ENCODE measurements at places on chromosomes 1 and 21.

DNA sequence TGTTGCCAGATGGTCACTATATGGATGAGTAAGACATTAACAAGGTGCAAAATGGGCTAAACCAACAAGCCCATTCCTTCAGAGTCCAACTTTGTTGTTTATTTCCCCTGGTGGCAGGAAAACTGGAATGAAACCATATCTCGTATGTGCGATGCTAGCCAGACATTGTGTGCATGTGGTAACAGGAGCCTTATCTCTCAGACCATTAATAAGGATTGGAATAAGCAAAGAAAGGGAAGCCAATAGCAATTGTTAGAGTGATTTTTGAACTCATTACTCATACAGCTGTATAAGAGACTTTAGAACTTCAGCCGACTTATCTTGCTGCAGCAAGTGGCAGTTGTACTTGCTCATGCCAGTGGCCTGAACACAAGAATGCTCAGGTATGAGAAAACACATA, 30.0 kb upstream of the HMCN1 start:
- no peak for DNase-seq

DNA sequence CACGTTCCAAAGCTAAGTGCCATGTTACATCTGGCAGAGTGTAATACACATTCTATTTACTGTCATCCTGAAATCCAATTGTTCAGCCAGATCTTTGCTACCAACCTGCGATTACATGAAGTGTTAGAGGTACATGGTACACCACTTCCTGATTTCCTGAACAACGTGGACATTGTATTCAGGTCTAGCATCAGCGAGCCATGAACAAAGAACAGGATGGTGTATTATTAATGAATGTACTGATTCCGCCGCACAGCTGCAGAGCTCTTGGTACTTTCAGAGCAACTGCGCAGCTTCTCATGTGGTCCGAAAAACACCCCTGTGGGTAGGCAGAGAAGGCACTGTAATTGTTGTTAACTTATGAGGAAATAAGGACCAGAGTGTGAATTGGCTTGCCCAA, 511.4 kb downstream of the AJAP1 start:
- DNase-seq = no peak

- DNase-seq = no peak
Measured at GRCh38 chr1:156241926-156242325, at the start of gene BGLAP. Gene BGLAP, plus strand, starts transcription at chr1:156242184. Its CDS starts 48 bp downstream, at chr1:156242232.

DNA sequence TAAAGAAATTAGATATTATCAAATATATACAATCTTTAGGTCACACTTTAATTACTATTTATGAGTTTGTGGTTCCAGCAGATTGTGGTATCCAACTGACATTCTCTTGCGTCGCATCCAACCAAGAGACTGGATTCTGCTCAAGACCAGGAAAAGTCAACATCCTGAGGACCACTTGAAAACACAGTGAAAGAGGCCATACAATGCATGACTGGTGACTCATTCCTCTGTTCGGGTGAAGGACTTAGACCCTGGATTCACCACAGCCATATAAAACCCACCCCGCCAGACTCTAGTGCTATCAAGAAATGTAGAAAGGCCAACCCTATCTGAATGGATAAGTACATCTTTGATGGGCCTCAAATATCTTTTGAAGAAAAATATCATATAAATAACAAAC, 14.5 kb upstream of the CFHR4 start:
- DNase-seq = no peak

- DNase-seq = no peak
Measured at GRCh38 chr1:43719063-43719462, 11.7 kb downstream of the ST3GAL3 start.

DNA sequence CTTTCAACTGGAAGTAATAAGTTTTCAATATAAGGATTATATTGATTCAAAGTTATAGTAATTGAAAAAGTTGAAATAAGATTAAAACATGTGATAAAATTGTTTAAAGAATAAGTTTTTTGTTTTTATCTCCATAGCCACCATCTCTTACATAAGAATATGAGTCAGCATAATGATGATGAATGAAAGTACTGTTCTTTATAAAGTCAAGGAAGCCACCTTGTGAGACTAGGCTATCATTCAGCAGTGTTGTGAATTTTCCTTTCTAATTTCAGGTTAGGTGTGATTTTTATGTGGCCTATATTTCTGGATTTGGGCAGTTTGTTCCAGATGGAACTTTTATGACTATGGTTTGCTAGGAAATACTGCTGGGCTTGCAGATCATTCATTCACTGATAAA, 22.4 kb upstream of the ASB17 start:
- DNase-seq = no peak

DNA sequence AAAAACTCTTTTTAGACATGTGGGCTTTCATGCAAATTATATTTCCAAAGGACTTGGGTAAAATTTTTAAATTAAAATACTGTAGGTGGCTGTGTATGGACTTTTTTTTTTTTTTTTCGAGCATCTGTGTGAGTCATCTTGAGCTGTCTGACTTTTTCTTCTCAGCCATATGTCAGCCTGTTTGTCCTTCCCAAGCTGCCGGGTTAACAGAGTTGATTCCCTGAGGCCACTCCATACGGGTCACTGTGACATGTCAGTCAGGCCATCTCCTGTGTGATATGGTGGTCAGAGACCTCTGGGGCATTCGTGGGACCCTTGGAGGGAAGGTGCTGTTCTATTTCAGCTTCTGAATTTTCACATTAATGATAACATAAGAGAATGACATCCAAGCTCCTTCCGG, 148.3 kb downstream of the KCNJ6 start:
- no peak for DNase-seq

- no peak for DNase-seq
Measured at GRCh38 chr21:34205811-34206571, 132.6 kb downstream of the MRPS6 start.

GRCh38 chr1:154405747-154406571, 816 bp downstream of the IL6R start:
- DNase-seq = peak; percentile 56

GRCh38 chr1:202235003-202235660, 41.5 kb downstream of the LGR6 start:
- DNase-seq = no peak

DNA sequence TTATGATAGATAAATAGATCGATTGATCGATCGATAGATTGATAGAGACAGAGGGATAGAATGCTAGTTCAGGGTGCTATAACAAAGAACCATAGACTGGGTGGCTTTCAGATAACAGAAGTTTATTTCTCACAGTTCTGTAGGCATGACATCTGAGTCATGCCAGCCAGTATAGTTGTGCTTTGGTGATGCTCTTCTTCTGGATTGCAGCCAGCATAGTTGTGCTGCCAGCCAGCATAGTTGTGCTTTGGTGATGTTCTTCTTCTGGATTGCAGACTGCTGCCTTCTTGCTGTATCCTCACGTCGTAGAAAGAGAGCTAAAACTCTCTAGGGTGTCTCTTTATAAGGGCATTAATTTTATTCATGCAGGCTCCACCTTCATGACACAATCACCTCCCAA, 860.8 kb downstream of the BRINP3 start:
- no peak for DNase-seq

DNA sequence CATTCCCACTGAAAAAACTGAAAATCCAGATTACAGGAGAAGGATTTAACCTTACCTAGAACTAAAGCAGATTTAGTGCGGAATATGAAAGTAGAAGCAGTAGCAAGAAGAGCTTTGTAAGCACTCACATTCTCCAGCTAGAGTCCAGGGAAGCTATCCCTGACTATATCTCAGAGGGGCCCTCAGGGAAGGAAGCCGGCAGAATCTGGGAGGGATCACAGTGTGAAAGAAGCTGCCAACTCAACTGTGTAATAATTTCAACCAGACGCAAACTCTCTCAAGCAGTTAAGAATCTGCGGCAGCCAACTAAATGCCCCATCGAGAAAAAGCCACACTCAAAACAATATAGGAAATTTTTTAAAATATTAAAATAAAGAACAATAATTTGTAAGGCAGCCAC, 163.8 kb downstream of the EIF4G3 start:
- no peak for DNase-seq

GRCh38 chr1:6950001-6950765, 164.9 kb downstream of the CAMTA1 start:
- DNase-seq = no peak

DNA sequence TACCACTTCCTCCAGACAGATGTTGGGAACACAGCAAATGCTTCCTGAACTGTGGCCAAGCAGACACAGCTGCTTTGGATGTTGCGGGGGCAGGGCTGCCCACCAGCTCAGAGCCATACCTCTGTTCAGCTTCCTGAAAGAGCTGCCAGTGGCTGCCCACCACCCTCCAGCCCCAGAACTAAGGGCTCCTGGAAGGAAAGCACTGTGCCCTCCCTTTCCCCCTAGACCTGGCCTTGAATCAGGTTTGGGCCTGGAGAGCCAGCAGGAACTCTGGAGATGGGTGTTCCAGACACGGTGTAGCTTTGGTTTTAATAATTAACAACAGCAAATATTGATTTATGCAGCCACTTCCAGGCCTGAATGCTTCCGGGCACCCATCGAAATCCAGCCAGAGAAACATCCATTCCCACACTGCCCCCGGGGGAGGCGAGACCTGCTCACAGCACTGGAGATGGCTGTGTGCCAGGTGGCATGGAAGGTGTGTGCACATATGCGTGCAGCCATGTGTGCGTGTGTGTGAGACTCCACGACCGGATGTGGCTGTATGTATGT, 45.7 kb downstream of the RAP1GAP start:
- no peak for DNase-seq

DNA sequence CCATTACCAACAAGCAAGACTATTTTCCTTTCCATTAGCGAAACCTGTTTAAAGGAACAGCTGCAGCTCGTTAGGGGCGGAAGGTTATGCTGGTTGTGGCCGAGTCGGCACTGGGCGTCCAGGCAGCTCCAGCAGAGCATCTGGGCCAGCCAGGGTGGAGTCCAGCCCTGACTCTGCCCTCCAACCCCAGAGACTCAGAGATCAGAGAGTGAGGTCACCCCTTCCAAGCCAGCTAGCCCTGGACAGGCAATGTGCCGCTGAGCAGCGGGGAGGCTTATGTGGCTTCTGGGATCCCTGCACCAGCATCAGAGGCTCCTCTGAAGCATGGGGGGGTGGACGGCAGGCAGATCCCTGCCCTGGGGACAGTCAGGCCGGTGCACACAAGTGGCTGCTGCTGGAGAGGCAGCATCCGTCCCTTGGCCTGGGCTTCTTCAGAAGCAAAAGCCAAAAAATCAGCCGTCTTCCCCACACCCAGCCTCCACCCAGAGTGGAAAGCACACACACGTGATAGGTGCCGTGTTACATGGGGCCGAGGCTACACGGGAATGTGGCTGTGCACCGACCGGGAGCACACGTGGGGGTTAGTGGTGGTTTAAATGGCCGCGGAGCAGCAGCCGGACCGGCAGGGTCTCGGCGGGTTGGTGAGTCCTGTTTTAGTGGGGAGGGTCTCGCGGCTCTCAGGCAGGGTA, 30.1 kb downstream of the SLC66A1 start:
- no peak for DNase-seq

DNA sequence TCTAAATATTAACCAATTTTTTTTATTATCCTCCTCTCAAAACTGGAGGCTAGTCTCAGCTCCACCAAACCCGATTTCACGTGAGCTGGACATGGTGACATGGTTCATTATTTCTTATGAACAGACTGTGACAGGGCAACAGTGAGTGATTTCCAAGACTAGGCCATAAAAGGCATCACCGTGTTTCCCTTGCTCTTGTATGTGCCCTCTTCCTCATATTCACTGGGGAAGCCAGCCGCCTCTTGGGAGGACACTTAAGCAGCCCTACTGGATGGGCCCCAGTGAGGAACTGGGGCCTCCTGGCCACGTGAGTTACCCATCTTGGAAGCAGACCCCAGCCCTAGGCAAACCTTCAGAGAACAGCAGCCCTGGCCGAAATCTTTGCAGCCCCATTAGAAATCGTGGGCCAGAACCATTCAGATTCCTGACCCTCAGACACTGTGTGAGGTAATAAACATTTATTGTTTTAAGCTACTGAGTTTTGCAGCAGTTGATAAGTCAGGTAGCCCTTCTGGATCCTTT, 105.0 kb downstream of the GALNT2 start:
- no peak for DNase-seq
